ENCODE measurements at places on chromosomes 1 and 21.

- DNase-seq, result no peak
Observed at GRCh38 chr1:246491551-246492053, 15.5 kb downstream of the SMYD3 start.

DNA sequence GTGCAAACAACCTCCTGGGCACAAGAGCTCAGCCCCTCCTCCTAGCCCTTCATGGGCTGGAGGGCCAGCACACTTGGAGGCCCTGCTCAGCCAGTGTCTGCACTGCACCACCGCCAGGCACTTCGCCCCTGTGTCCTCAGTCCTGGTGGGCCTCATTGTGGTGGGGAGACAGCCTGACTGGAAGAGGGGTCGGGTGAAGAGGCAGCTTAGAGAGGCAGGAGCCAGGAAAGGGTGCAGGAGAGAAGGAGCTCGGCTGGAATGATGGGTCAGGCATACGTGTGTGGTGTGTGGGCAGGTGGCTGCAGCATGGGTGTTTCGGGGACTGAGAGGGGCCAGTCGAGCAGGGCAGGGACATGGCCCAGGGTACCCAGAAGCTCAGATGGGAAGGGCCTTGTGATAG, 4.1 kb downstream of the WNT3A start:
- DNase-seq, result no peak

DNA sequence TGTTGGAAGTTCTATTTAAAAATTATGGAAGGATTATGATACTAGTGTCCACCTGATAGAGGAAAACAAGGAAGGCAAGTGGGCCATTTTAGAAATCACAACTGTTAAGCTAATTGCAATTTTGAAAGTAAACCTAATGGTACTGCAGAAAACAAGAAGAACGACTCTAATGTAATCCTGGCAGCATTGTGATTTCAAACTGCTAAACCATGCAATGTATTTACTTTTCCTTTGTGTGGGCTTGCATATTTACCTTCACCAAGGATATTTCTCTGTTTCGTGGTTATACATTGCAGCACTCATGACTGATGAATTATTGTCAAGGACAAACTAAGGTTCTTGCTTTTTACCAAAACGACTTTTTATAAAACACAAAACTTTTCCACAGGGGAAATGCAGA, 88.1 kb downstream of the TM2D1 start:
- no peak for DNase-seq

DNA sequence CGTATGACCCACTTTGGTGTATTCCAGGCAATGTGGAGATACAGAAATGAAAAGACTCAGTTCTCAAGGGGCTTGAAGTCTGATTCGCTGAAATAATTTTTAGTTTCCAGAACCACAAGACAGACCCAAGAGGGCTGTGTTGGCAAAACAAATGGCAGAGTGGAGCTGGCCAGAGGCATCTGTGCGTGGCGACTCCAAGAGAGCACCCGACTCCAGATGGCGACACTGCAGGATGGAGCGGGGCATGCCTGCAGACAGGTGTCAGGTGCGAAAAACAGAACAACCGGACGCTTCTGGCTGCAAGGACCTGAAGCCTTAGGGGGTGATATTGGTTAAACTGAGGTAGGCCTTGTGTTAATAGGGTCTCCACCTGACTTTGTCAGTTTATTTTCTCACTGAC, 31.7 kb upstream of the COQ8A start:
- DNase-seq, result no peak

- DNase-seq, result no peak
Observed at GRCh38 chr1:228082918-228083870, 686 bp downstream of the ARF1 start.
